ENCODE measurements at places on chromosomes 13 and 19.

DNA sequence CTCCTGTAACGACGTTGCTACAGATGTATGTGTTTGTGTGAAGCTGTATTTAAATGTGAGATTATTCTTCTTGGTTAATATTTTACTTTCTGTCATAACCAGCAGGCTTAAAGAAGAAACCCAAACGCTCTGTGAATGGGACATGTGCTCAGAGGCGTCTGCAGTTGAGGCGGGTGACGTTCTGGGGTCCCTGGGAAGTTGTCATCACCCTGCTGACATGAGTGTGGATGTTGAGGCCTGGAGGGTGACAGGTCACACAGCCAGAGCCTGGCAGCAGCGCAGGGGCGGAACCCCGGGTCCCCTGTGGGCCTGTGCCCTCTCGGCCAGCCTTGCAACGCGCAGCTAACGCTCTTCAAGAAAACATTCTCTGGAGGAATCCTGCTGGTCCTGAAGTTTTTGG lies 16.6 kb downstream of the RASA3 start:
- no peak for ATAC-seq

GRCh38 chr19:2186071-2186846 lies 22.5 kb downstream of the DOT1L start:
- no peak for ATAC-seq

- no peak for ATAC-seq
Measured at GRCh38 chr13:31528176-31528575, 211.2 kb upstream of the RXFP2 start.

- ATAC-seq = no peak
Measured at GRCh38 chr19:28575816-28576215, 637.1 kb downstream of the UQCRFS1 start.

DNA sequence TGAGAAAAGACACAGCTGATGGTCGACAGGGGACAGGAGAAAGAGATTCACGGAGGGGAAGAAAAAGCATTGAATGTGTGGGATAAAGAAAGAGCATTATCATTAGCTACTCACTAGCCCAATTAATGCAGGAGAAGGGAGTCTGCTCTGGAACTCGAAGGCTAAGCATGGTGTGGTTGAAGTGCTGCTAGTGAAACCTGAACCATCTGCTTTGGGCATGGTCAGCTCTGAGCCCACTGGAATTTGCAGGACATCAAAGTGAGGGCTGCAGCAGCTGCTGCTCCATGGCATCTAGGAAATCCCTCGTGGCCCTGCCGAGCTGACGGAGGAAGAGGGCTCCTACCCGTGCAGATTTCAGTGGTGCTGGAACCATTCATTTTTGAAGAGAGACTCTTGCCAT lies 320.3 kb downstream of the ATP8A2 start:
- peak; percentile 68 for ATAC-seq

DNA sequence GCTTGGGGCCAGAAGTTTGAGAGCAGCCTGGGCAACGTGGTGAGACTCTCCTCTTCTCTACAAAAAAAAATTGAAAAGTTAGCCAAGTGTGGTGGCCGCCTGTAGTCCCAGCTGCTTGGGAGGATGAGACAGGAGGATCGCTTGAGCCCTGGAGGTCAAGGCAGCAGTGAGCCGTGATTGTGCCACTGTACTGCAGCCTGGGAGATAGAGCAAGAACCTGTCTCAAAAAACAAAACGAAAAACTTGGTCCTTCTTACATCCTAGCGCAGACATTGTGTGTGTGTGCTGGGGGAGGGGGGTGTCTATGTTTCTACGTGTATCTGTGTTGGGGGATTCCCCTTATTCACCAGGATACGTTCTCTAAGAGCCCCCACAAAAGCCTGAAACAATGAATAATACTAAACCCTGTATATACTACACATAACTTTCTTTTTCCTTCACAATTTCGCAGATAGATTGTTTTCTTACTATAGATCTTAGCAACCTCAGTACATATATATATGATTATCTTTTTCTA lies 7.9 kb downstream of the AXL start:
- no peak for ATAC-seq

DNA sequence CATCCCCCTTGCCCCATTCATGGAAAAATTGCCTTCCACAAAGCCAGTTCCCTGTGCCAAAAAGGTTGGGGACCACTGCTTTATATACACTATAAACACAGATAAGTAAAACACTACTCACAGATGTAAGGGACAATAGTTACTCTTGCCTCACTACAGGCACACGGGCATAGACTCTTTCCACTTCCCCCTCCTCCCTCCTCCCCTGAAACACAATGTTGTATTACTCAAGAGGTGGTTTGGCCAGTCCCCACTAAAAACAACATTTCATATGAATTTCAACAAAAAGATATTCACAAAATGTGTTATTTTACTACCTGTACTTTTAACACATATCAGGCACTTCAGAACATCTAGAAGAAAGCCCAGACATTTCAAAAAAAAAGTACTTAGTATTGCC lies 45.1 kb downstream of the EPSTI1 start:
- no peak for ATAC-seq

GRCh38 chr13:114339857-114340534 lies 25.7 kb downstream of the CHAMP1 start:
- ATAC-seq = peak; percentile 18

DNA sequence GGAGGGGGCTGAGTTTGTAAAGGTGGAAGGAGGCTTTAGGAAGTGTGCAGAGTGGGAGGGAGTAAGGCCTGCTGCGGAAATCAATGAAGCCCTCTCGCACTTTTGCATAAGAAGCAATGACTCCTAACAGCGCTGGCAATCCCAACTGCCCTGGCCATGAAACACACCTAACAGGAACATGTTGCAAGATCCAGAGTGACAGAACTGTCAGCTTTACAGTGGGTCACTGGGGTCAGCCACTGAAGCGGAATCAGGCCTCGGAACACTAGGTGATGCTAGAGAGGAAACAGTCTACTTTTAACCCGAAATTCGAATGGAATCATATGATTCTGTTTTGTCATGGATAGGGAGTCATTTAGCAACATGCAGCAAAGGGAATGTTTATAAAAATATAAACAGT lies 54.4 kb downstream of the FGF14 start:
- no peak for ATAC-seq

- no peak for ATAC-seq
Measured at GRCh38 chr19:6059396-6059947, 50.8 kb downstream of the RFX2 start.

- no peak for ATAC-seq
Measured at GRCh38 chr13:79379274-79379673, 26.8 kb downstream of the RBM26 start.

GRCh38 chr19:33767898-33768413 lies 28.7 kb upstream of the KCTD15 start:
- ATAC-seq = no peak

GRCh38 chr13:89740994-89741685 lies 1606.3 kb upstream of the MIR17HG start:
- no peak for ATAC-seq

- ATAC-seq = peak; percentile 40
Measured at GRCh38 chr19:55132453-55133129, 15.2 kb upstream of the PPP1R12C start.

GRCh38 chr19:6030214-6030507 lies 52.2 kb upstream of the RANBP3 start:
- ATAC-seq = peak; percentile 28

- ATAC-seq = no peak
Measured at GRCh38 chr13:114264886-114265611, 16.4 kb upstream of the UPF3A start.

- ATAC-seq = peak; percentile 76
Measured at GRCh38 chr19:56076498-56076897, 44.6 kb downstream of the ZNF787 start.

GRCh38 chr13:108674771-108675170 lies 45.4 kb downstream of the MYO16 start:
- ATAC-seq = no peak
